ENCODE measurements at places on chromosomes 2 and 18. TPM values are rescaled to one million over a fixed set of nuclear protein-coding genes. Genes with fewer than 3 reads are reported as not detected.

DNA sequence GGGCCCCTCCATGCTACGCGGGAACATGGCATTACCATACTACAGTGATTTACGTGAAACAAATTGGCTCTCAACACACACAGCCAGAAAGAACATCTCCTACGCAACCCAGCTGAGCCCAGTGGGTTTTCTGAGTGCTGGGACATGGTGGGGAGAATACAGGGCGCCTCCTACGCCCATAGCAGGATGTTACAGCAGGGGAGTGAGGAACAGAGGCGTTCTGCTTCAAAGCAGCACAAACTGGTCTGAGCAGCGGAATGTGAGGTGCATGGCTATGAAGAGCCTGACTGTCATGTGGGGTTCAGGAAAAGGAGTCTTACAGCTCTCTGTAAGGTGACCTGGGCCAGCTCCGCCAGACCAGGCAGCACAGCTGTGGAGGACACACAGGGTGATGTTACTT is 108.6 kb upstream of the REV1 start:
- DNase-seq: no peak

GRCh38 chr2:8391126-8391525 is 290.7 kb upstream of the ID2 start:
- DNase-seq: no peak

DNA sequence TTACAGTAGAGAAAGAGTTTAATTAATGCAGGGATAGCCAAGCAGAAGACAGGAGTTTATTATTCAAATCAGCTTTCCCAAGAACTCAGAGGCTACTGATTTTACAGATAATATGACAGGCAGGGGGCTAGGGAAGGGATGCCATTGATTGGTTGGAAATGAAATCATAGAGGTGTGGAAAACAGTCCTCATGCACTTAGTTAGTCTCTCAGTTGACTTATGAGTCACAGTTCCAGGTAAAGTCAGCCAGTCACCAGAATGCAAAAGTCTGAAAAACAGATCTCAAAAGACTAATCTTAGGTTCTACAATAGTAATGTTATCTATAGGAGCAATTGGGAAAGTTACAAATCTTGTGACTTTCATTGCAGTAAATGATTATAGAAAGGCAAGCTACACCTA is 676.4 kb upstream of the CHAC2 start:
- no peak for DNase-seq

- no peak for DNase-seq
Measured at GRCh38 chr2:216064014-216064630, 17.5 kb downstream of the PECR start.

GRCh38 chr2:183024339-183025095 is 13.7 kb downstream of the NCKAP1 start:
- no peak for DNase-seq

- no peak for DNase-seq
Measured at GRCh38 chr2:169080250-169081069, 11.1 kb downstream of the DHRS9 start.

- DNase-seq: peak; percentile 97
Measured at GRCh38 chr2:70190418-70191243, at the start of gene C2orf42. C2orf42 (minus strand) TSS chr2:70191019; CDS start chr2:70181985, 9,034 bp downstream.

The CEBPZ gene
- 73.3 TPM for total RNA-seq

The FRZB gene
- not detected for total RNA-seq

The UGT1A10 gene
- not detected for total RNA-seq

DNA sequence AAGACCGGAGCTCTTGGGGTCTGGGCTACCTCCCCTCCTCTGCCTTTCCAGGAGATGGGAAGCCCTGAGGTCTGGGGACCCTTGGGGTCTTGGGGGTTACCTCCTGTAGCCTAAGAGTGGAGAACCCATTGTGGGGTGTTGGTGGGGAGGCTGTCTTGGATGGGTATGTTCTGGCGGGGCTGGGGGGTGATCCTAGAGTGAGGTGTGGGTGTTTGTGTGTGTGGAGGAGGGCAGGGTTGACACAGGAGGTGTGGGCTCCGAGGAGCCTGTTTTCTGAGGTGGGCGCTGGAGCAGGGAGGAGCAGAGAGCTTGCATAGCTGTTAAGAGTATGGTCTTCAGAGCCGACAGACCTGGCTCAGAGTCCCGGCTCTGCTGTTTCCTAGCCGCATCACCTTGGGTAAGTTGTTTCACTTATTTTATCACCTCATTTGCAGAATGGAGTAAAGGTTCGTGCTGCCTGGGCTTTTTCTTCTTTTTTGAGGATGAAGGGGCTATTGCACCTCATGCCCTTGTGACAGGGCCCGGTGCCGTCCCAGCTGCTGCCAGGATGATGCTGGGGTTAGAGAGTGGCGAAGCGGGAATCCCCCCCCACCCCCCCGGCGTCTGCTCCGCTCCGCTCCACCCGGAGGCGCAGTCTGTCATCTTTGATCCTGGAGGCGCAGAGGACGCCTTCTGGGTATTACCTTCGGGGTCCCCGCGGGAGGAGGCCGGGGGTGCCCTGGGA is 17.2 kb downstream of the TET3 start:
- no peak for DNase-seq

The FABP1 gene
- not detected for total RNA-seq

DNA sequence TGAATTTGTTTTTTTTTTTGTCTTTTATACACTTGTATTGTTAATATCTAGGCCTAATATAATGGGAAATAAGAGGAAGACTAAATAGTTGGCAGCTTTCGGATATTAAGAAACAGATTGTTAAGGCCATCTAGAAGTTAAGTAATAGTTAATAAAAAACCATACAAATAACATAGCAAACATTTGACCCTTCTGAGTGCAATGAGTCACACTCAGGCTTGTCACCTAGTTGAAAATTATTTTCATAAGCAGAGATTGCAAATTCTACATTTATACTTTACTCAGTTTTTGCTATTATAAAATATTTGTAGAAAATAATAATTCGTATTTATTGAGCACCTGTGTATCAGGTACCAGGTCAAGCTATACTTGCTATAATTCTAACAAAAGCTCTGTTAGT is 2.4 kb downstream of the NUP35 start:
- DNase-seq: no peak

GRCh38 chr2:234725528-234726264 is 226.1 kb upstream of the SH3BP4 start:
- DNase-seq: no peak

The GALNT3 gene
- total RNA-seq: 13.8 TPM

The CCDC85A gene
- total RNA-seq: not detected

The PSMD14 gene
- total RNA-seq: 86.1 TPM

- DNase-seq: no peak
Measured at GRCh38 chr18:36595818-36596215, 233.0 kb downstream of the TPGS2 start.

DNA sequence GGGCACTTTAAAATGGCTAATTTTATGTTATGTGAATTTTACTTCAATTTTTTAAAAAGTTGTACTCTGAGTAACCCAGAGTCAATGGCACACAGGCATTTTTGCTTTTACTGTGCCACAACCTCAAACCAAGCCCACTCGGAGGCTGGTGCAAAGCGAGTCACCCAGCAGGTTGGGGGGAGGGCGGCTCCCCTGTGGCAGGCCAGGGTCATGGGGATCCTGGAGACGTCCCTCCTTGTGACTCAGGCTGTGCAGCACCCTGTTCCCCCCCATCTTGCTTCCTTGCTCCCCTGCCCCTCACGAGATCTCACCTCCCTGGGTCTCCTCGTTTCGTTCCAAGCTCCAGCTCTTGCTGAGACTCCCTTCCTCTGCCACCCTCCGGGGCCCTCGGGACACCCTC is 58.6 kb downstream of the POMC start:
- no peak for DNase-seq

DNA sequence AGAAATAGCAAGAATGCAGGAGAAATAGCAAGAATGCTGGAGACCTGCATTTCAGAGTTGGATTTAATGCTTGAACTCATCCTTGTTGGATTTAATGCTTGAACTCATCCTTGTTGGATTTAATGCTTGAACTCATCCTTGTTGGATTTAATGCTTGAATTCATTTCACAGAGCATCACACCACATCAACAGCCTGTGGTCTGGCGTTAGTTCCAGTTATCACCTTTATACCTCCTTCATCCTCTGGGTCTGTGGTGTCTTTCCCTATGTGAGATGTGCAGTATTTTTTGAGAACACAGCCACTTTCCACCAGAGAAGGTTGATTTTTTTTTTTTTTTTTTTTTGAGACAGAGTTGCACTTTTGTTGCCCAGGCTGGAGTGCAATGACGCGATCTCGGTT is 546.4 kb upstream of the SOX11 start:
- DNase-seq: no peak

The RGPD3 gene
- total RNA-seq: not detected

The TLX2 gene
- total RNA-seq: 1.3 TPM

DNA sequence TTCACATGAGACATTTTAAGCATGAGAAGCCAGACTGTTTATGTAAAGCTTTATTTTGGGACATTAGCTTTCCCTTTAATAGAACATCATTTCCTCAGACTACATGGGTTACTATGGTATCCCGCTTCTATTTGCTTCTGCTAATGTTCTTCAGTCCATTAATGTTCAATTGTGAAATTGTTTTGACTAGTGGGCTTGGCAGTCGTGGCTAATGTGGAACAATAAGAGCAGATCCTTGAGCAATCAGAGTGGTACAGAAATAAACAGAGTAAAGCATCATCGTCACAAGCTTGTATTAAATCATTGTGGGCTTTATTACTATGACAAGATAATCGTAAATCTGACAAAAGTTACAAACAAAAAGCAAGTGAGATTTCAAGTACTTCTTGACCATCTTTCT is 60.2 kb downstream of the PDE1A start:
- DNase-seq: no peak

The C1GALT1C1L gene
- 0.19 TPM for total RNA-seq

DNA sequence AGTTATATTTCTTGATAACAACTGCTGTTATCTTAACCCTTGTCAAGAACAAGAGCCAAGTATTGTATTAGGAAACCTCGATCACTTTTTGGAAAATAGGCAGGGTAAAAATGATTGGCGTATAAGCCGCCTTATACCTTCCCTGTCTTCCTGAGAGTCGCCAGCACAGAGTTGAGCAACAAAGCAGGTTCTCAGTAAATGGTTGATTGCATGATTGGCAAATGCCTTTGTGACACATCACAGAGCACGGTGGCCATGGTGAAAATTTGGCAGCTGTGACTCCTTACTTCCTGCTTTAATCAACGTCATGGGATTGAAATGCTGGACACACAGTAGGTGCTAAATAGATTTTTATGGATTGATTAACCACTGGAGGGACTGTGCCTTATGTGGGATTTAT is 3.9 kb upstream of the KLHL29 start:
- DNase-seq: no peak

DNA sequence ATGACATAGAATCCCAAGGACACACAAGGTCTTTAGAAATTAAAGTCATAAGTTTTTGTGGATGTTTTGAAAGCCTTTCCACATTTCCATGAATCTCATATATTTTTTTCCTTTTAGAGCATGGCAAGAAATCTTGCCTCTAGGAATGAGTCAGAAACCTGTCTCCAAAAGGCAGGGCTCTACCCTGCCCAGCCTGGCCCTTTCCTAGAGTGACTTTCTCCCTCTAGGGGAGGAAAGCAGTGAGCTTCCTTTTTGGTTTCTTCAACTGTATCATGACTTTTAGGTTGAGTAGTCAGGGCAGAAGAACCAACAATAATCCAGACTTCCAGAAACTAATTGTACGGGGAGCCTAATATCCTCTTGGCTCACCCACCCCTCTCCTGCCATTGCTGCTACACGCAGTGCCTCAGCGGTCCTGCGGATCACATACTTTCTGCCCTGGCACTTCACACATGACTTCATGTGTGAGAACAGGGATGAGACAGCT is 300.3 kb downstream of the AGPS start:
- DNase-seq: no peak

GRCh38 chr2:63408530-63408929 is 179.7 kb downstream of the WDPCP start:
- DNase-seq: no peak

DNA sequence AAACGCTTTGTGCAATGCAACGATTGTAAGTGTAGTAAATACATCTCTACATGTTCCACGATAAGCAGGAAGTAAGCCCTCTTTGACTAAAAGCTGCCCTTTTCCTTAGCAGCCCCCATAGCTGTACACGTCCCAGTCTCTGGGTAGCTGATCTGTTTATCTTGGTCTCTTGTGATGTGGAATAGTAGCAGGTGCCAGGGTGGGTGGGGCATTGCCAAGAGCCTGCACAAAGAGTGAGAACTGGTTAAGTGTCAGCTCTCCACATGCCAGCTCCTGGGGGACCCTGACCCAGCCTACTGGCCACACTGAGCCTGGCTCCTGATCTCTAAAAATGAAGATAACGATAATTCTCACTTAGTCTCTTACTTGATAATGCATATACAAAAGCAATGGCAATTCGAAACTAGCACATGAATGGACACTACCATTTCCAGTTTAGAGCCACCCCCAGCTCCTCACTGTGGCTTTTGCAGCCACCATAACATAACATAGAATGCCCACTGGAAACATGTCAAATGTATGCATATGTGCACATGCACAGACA is 92.3 kb downstream of the MYT1L start:
- no peak for DNase-seq

The MC2R gene
- total RNA-seq: not detected

DNA sequence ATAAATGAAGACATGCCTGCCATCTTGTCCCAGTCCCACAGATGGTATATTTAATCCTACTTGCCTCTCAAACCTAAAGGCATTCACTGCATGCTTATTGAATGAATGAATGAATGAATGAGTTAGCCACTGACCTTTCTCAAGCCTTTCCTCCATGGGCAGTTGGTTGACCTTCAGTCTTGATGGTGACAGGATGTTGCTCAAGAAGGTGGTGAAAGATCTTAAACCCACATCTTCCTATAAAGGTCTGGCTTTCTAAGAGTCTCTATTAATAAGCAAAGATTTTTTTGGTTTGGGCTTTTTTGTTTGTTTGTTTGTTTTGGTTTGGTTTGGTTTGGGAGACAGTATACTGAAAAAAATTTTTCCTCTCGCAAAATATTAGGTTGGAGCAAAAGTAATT is 41.7 kb downstream of the KIAA2012 start:
- no peak for DNase-seq

DNA sequence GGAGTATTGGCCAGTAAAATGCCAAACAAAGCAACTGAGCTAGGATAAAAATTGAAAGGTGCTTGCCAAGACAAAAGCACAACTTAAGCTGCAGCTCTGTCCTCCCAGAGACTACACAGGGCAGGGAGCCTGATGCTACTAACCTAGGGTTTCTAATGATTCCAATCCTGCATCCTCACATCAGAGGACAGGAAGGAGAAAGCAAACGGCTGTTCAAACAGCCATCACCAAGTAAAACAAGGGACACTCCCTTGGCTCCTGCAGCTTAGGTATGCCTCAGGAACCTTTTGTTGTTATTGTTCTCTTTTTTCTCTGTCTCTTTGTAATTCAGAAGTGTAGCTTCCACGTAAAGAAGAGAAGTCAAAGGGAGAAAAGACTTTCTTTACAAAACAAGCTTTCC is 99.5 kb downstream of the TCF4 start:
- DNase-seq: no peak
